ENCODE measurements at places on chromosomes 7 and 10.
A peak's percentile ranks its signal among the peaks of the same experiment; 100 is the strongest.

DNA sequence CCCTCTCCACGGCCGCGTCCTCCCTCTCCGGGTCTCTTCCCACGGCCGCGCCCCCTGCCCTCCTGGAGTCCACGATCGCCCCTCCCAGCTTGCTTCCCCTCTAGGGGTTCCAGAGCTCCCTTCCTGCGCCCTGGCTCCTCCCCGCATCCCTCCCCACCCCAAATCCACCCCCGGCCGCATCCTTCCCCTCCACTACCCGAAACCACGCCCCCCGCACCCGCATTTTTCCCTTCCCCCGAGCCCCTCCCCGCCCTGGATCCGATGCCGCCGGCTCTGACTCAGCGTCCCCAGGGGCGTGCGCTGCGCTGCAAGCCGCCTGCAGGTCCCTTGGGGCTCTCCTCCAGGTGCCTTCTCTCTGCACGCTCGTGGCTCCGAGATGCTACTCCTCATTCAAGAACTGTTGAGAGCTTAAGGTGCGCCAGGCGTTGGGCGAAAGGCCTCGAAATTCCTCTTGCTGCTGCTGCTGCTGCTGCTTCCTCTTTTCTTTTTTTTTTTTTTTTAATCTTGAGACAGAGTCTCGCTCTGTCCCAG is 372 bp upstream of the TMEM130 start:
- peak; percentile 66 for DNase-seq

- DNase-seq = no peak
Measured at GRCh38 chr7:101922631-101923601, 105.5 kb downstream of the CUX1 start.

- no peak for DNase-seq
Measured at GRCh38 chr10:16933783-16934182, 116.6 kb upstream of the RSU1 start.

GRCh38 chr7:25549271-25549921 is 321.1 kb upstream of the NPVF start:
- no peak for DNase-seq

GRCh38 chr7:117338020-117338419 is 15.2 kb upstream of the WNT2 start:
- no peak for DNase-seq

GRCh38 chr7:96319439-96319838 is 2.5 kb downstream of the SLC25A13 start:
- no peak for DNase-seq

- DNase-seq = no peak
Measured at GRCh38 chr7:26616235-26616634, 248.2 kb downstream of the SKAP2 start.

DNA sequence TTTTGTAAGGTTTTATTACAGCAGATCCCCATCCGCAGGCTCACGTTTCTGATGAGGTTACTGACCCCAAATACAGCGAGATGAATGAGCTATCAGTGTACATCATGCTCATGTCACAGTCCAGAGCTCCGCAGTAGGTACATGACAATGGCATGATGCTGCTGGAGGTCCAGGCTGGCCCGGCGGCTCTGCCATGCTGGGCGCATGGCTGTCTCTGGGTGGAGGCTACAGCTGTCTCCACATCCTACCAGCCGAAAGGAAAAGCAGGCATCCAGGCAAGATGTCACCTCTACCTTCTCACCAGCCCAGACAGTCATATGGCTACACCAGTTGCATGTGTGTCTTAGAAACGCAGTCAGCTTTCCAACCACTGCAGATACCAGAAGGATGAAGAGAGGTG is 90.9 kb upstream of the RNF32 start:
- DNase-seq = no peak

DNA sequence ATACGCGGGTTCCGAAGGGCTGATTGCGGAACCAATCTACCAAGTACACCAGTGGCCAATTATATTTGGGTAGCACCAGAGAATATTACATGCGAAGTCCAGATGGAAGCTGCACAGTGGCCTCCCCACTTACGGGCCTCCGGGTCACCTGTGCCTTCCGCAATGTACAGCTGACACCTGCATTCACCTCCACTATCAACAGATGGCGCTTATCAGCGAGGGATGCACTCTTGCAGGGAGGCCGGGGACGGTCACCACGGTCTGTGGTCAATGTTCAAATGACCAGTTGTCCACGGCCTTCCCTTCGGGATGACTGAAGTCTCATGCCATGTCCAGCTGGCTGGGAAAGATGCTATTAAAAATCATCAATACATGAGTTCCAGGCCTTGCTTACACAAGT is 47.6 kb downstream of the SLIT1 start:
- no peak for DNase-seq

DNA sequence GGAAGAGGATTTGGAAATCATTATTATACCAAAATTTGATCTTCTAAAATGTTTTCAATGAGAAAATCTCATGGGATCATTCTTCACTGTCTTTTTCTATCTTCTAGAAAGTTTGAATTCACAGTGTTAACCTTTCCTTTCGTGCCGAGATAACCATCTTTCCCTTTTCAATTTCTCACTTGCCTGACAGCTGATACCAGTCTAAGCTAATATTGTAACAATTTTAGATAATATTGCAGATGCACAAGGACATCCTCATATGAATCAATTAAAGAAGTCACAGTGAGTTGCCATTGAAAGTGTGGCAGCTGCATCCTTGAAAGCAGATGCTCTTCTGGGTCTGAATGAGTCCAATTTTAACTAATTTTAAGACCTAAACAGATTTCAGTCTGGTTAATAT is 139.6 kb upstream of the LRGUK start:
- DNase-seq = no peak

GRCh38 chr7:93935102-93935501 is 13.6 kb downstream of the GNG11 start:
- DNase-seq = no peak

DNA sequence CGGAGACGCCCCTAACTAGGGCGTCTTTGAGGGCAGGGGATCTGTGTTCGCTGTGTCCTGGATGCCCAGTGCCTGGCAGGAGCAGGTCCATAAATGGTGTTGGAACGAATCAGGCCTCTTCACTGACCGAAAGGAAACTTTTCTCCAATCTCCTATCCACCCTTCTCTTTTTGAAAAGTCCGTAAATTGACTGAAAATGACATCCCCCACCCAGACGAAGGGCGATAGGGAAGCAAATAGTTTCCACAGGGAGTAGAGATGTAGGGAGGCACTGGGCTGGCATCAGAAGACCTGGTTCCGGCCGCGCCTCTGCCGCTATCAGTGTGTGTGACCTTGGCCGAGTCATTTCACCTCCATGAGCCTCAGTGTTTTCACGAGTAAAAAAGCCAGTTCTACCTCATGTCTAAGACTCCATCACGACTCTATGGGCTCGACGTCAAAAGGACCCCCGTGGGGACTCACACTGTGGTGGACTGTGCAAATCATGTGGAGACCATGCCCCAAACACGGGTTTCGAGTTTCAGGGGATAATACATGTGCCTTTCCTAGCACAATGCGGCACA is 497 bp upstream of the RAB11FIP2 start:
- no peak for DNase-seq

DNA sequence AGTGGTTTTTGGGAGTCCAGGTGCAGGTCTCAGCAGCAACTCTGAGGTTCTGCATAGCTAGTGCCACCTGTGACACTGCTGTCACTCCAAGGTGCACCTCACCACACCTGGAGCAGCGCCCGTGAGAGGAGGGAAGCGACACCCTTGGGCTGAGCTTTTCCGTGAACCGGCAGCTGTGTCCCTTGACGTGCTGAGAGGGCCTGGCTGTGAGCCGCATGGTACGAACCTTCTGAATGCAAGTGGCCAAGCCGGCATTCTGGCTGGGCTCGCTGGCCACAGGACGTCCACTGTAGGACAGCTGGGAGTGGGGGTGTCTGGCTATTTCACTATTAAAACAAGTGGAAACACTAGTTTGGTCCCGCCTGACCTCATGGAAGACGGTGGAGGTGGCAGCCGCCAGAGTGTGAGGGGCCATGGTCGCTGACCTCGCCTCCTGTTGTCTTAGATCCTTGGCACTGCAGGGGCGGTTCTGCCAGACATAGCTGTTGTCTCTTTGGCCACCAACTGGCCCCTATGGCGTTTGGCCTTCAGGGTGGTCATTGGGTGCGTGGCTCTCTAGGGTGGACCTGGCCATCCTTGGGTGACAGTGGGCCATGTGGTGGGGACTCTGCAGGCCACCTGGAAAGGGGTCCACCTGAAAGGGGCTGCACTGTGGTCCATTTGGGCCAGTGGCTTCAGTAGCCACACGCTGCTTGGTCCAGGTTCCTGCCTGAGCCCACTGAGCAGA is 12.9 kb downstream of the INPP5A start:
- DNase-seq = no peak

DNA sequence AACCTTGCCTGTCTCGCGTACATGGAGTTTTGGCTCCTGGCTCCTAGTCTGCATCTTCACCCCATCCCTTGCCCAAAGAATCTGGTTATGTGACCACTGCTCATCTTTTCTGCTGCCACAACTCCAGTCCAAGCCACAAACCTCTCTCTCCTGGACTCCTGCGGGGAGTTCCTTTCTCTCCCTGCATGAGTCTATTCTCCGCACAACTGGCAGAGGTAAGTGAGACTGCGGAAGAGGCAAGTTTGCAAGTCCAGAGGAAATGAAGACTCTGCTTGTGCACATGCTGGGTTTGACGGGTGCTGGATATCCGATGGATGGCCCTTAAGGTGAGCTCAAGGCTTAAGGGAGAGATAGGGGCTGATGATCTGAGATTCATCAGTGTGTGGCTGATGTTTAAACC is 61.0 kb downstream of the TRUB1 start:
- DNase-seq = no peak

DNA sequence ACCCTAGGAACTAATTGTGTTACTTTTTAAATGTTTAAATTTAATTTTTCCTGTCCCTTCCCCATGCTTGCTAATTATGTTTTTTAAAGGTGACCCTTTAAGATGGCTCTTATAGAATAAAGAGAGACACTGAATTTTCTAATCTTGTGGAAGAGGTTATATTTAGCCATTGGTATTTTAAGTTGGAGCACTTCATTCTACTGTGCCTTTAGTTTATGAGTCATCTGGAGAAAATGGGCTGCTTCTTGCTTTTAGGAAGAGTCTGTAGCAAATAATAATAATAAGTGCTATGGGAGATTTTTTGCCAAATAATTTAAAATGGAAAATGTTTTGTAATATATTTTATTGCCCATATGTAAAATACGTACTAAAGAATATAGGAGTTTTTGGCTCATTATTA is 139.7 kb downstream of the ADK start:
- DNase-seq = no peak

GRCh38 chr10:110398419-110399105 is 93.8 kb upstream of the SMNDC1 start:
- DNase-seq = no peak

- DNase-seq = no peak
Measured at GRCh38 chr10:61153771-61154170, 209.8 kb upstream of the RHOBTB1 start.

DNA sequence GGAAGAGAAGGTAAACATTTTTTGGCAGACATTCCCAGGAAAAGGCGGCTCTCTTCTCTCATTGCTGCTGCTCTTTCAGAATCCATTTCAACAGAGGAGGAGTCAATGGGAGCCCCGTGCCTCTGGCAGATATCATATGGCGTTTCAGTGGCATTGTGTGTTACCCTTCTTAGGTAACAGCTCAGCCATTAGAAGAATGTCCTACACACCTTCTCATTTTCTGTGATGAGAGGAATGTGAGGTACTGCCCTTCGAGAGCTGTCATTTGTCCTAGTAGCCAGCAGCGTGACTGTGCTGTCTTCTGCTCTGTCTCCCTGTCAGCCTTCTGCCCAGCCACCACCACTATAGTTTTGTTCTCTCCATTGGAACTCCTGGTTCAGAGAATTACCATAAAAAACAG is 102.4 kb downstream of the EGFR start:
- no peak for DNase-seq

DNA sequence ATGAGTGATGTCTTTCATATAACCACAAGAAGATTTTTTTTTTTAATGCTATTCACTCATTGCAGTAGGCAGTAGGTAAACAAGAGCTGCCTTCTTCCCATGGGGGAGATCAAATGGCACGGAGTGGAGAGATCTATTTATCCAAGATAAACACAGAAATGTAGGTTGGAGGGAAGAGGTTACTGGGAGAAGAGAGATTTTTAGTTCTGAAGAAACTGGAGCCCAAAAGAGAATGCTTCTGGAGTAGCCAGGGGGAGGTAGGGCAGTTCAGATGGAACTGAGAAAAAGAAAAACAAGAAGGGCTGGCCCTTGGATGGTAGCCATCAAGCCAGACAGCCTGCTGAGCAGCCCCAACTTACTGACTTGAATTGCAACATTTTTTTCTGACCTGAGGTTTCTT is 270.1 kb upstream of the TPK1 start:
- no peak for DNase-seq

DNA sequence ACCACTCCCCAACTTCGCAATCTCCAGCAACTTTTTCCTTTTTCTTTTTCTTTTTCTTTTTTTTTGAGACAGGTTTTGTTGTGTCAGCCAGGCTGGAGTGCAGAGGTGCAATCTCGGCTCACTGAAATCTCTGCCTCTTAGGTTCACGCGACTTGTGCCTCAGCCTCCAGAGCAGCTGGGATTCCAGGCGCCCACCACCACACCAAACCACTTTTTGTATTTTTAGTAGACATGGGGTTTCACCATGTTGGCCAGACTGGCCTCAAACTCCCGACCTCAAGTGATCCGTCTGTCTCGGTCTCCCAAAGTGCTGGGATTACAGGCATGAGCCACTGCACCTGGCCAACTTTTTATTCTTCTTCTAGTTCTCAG is 55.0 kb downstream of the KIAA1549 start:
- DNase-seq = no peak

GRCh38 chr7:151139791-151140190 is 27.7 kb downstream of the GBX1 start:
- no peak for DNase-seq

- no peak for DNase-seq
Measured at GRCh38 chr7:96354881-96355280, 33.0 kb upstream of the SLC25A13 start.
